ENCODE measurements at places on chromosomes 1 and 21.

DNA sequence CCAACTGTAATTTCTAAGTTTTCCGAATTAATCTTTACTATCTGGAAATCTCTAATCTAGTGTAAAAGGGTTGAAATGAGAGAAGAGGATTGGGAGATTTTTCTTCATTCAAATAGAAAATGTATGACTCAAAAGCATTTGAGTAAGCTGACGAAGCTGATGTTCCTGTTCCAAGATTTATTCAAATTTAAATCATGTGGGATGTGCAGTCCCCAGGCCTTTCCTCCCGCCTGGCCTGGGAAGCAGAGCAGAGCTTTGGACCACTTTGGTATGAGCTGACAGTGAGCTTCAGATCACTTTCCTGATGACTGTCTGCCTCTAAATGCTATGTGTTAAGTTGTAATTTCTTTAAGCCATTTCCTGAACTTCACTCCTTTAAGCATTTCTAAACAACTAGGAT lies 192.0 kb downstream of the DHRS3 start:
- no peak for DNase-seq

GRCh38 chr1:116738673-116739370 lies 15.4 kb upstream of the CD2 start:
- no peak for DNase-seq

- DNase-seq: no peak
Measured at GRCh38 chr1:226624526-226624925, 76.0 kb downstream of the STUM start.

DNA sequence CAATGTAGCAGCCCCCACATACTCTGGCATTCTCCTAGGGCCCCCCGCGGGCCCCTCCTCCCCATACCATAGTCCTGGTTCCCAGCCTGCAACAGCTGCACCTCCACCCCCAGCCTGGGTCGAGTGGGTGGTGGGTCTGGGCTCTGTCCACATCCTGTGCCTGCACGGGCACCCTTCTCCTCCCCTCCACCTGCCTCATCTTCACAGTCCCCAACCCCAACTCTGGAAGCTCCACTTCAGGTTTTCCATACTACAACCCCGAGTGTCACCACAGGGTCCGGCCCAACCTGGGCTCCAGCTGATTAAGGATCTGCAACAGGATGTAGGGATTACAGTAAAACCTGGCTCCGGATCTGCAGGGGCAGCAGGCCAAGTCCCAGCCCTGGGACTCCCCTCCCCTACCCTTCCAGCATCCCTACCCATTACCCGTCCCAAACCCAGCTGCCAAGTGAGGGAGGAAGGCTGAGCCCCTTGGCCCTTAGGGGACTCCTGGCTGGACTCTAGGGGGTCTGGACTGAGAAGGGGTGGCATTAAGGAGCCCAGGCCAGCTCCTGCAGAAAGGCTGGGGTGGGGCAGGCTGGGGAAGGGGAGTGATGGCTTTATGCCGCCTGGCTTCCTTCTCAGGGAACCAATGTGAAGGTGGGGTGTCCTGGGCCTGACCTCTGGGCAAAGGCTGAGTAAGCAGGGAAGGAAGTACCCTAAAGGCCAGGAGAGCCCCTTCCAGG lies 116.8 kb downstream of the CASZ1 start:
- DNase-seq: peak; percentile 56

DNA sequence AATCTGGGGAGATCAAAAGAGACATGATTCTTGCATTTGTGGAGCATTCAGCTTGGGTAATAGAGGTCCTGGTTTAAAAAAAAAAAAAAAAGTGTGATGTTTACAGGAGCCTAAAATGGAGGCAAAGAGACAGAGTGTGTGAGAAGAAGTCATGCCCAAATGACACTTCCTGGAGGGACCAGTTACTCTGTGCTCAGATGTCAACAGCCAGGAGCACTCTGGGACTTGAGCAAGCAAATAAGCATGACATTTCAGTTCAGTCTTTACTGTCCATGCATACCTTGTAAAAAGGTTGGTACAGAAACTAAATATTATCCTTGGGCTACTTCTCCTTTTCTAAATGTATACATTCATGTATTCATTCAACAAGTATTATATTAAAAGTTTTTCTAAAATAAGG lies 25.2 kb upstream of the ADGRL2 start:
- no peak for DNase-seq

- no peak for DNase-seq
Measured at GRCh38 chr21:32424674-32425073, 12.2 kb downstream of the EVA1C start.

- no peak for DNase-seq
Measured at GRCh38 chr21:34790834-34791233, 122.0 kb downstream of the CLIC6 start.

GRCh38 chr1:46181343-46182260 lies 5.3 kb upstream of the P3R3URF start:
- no peak for DNase-seq

- DNase-seq: no peak
Measured at GRCh38 chr1:53718443-53718842, 20.5 kb downstream of the GLIS1 start.

DNA sequence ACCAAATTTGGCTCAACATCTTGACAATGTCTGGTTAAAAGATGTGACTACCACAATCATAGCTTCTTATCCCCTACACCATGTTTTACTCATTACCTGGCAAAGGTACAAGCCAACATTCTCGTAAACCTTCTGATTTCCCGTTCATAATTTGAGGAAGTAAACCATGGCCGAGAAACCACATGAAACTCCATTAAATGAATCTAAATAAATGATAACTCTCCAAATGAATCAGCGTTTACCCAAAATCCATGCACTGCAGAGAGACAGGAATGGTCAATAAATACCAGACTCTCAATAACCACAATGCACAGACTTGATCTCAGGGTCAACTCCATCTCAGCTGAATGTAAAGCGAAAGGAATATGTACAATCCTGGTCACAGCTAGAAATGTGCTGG lies 125.2 kb downstream of the TYW3 start:
- DNase-seq: no peak

DNA sequence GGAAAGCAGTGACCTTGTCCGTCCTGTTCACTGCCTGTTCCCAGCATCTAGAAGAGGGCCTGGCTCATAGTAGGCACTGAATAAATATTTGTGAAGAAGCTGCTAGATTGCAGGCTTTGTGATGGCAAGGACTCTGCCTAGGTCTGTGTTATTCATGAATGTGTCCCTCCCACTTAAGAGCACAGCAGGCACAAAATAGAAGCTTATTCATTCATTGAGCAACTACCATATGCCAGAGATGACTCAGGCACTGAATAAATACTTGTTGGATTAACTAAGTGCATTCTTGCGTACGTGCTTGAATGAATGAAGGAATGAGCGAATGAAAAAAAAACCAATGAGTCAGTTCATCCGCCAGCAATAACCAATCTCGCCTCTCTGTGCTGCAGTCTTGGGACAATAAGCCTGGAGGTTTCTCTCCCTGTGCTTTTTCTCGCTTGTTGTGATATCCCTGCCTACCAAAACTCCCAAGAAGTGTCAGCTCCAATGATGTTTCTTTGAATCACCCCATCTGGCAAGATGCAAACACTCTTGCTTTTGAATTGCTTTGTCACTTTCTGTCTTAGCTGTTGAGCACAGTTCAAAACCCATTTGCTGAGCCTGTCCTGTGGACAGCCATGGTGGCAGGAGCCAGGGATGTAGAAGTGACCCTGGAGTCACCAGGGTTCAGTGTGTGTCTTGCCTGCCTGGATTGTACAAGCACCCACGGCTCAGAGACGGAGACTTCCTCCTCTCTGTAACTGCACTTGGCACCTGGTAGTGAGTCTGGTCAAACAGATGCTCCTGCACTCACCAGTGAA lies 143.9 kb downstream of the KAZN start:
- no peak for DNase-seq

GRCh38 chr21:42724226-42724920 lies 71.0 kb downstream of the PDE9A start:
- no peak for DNase-seq

- no peak for DNase-seq
Measured at GRCh38 chr1:233654658-233655280, 40.9 kb downstream of the KCNK1 start.

DNA sequence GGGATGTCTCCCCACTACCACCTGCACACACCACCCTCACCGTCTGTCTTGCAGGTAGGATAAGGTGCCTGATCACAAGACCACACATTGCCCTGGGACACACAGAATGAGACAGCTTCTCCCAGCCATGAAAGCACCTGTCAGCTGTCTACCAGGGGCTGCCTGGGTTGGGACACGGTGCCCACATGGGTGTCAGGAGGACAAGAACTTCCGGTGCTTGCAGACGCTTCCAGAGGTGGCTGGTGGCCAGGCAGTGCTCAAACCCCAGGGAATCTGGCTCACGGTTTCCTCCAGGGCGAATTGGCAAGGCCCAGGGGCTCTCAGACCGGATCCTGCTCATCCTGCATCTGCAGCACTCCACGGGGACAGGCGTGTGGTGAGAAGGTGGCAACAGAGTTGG lies 182.6 kb upstream of the ARHGEF16 start:
- DNase-seq: no peak

Data from GDM1 (cell line).